ENCODE measurements at places on chromosomes 1 and 21. TPM values are rescaled to one million over a fixed set of nuclear protein-coding genes. Genes with fewer than 3 reads are reported as not detected.

Gene LIPI
- not detected for total RNA-seq

Gene S100A7
- not detected for total RNA-seq

Gene CLDN14
- 0.22 TPM for total RNA-seq

Gene C1orf185
- not detected for total RNA-seq

Gene C1orf116
- 1.0 TPM for total RNA-seq

Gene CAPN8
- total RNA-seq = not detected

Gene TAF13
- 25.9 TPM for total RNA-seq

Gene ANGPTL3
- total RNA-seq = not detected

Gene HFM1
- 0.50 TPM for total RNA-seq

Gene MMP23B
- total RNA-seq = 10.8 TPM

Gene LYPD8
- not detected for total RNA-seq

Gene TTC22
- 2.3 TPM for total RNA-seq

Gene CD164L2
- 0.11 TPM for total RNA-seq

Gene C4BPB
- total RNA-seq = 0.87 TPM

Gene BATF3
- 3.0 TPM for total RNA-seq

Gene ANXA9
- total RNA-seq = 0.83 TPM

Gene CXADR
- 11.2 TPM for total RNA-seq

Gene LRRC3
- total RNA-seq = 2.3 TPM

Gene SIM2
- not detected for total RNA-seq

Gene OXCT2
- total RNA-seq = 0.15 TPM

Gene ERRFI1
- total RNA-seq = 24.0 TPM

Gene SAMD11
- 28.4 TPM for total RNA-seq

Gene MAP10
- 2.4 TPM for total RNA-seq

Gene PEAR1
- total RNA-seq = 14.7 TPM

Gene MYOM3
- total RNA-seq = 0.18 TPM

Gene EDARADD
- total RNA-seq = 0.27 TPM

Gene RHEX
- total RNA-seq = 0.33 TPM

Gene TRAF3IP3
- 2.0 TPM for total RNA-seq

Gene PTPRC
- 25.1 TPM for total RNA-seq

Gene FCGR3A
- 19.0 TPM for total RNA-seq

Gene FAAH
- 38.6 TPM for total RNA-seq

Gene NBPF10
- total RNA-seq = 0.69 TPM

Gene GCSAML
- 0.11 TPM for total RNA-seq

Gene CYP4A22
- not detected for total RNA-seq

Gene KRTAP13-2
- total RNA-seq = not detected

Gene GPR37L1
- 0.25 TPM for total RNA-seq

Gene PROK1
- total RNA-seq = 7.7 TPM

Gene EFNA1
- 16.3 TPM for total RNA-seq

Gene SMAP2
- total RNA-seq = 39.9 TPM

Gene DRAXIN
- 0.06 TPM for total RNA-seq

Gene IL10
- total RNA-seq = 0.54 TPM

Gene BTG2
- 88.8 TPM for total RNA-seq

Gene FMO2
- total RNA-seq = 72.4 TPM

Gene WDR4
- 5.4 TPM for total RNA-seq

Gene TNN
- 0.31 TPM for total RNA-seq

Gene ATPAF1
- 131 TPM for total RNA-seq

Gene ZMYND12
- total RNA-seq = 1.7 TPM

Gene HES5
- total RNA-seq = not detected

Gene ARMH1
- 2.8 TPM for total RNA-seq

Gene OLIG2
- total RNA-seq = not detected

Gene LY9
- 0.50 TPM for total RNA-seq

Gene CYP2J2
- total RNA-seq = 0.27 TPM

Gene COPA
- total RNA-seq = 209 TPM

Gene GBP2
- total RNA-seq = 59.3 TPM

Gene IFI44L
- total RNA-seq = 12.4 TPM
